Thoracic aorta (tissue), 2 donors: ENCODE measurements at places on chromosomes 13 and 19.

DNA sequence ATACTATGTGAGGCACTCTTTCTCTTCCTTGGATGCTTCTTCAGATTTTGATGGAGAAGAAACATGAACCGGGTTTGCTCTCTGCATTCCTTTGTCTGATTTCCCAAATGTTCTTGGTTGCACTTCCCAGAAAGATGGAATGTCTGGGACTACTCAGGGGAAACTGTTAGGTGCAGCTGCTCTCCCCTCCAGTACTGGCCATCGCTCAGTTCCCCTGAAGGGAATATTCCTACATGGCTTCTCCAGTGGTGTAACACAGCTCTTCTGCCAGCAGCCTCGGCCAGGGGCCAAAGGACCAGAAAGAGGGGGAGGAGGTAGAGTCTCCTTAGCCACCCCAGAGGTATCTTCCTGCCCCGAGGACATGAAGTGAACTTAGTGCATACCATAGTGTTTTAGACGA is 33.5 kb upstream of the SPRY2 start:
- no peak overlapping the region for H3K27ac ChIP-seq
- no peaks in the 10 kb centered on the region for H3K4me1 ChIP-seq
- H3K4me3 ChIP-seq, result no peak overlapping the region
- no peak for DNase-seq
- H3K36me3 ChIP-seq, result no peaks in the 10 kb centered on the region
- H3K27me3 ChIP-seq, result no peaks in the 10 kb centered on the region

GRCh38 chr13:73433890-73434289 is 375.1 kb downstream of the KLF5 start:
- H3K27me3 ChIP-seq, result no peaks in the 10 kb centered on the region
- DNase-seq, result no peak
- H3K4me1 ChIP-seq, result no peaks in the 10 kb centered on the region
- H3K36me3 ChIP-seq, result no peaks in the 10 kb centered on the region
- H3K4me3 ChIP-seq, result no peak overlapping the region
- no peak overlapping the region for H3K27ac ChIP-seq

GRCh38 chr13:93963266-93964145 is 516.0 kb downstream of the DCT start:
- no peak overlapping the region for H3K4me3 ChIP-seq
- H3K36me3 ChIP-seq, result no peaks in the 10 kb centered on the region
- H3K27me3 ChIP-seq, result no peaks in the 10 kb centered on the region
- H3K4me1 ChIP-seq, result no peaks in the 10 kb centered on the region
- no peak for DNase-seq
- H3K27ac ChIP-seq, result no peak overlapping the region

DNA sequence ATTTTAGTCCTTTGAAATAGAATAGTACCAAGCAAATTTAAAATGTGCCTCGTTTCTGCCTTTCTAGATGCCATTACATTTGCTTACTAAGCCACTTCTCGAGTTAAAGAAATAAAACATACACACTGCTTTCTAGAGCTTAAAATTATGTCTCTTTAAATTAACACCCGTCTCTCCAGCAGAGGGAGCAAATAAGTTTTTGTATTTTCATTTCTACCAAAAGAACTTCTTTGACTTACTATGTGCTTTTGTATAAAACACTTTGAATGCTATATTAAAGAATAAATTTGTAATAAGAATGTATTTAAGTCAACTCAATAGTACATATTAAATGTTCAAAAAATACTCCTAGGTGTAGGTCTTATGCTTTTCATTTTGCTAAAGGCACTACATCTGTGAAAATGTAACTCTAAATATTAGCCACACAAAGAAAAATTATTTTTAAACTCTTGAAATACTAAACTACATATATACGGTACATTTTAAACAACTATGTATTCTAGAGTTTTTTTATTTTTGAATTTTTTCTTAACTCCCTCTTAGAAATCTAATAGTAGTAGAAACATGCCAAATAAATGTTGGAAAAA is 269.3 kb upstream of the MIR17HG start:
- no peak for DNase-seq
- no peak overlapping the region for H3K4me3 ChIP-seq
- H3K27me3 ChIP-seq, result no peaks in the 10 kb centered on the region
- H3K36me3 ChIP-seq, result no peaks in the 10 kb centered on the region

- no peak overlapping the region for H3K4me3 ChIP-seq
- H3K27me3 ChIP-seq, result no peaks in the 10 kb centered on the region
- DNase-seq, result no peak
- peak overlapping the region; percentile 77 for H3K27ac ChIP-seq
- H3K4me1 ChIP-seq, result peaks cover 14% of the 10 kb centered on the region
These were observed 21.2 kb upstream of the GTF3A start for GRCh38 chr13:27403203-27403678.

GRCh38 chr19:15303105-15303780 is 29.1 kb downstream of the BRD4 start:
- H3K27me3 ChIP-seq, result no peaks in the 10 kb centered on the region
- H3K36me3 ChIP-seq, result no peaks in the 10 kb centered on the region
- H3K27ac ChIP-seq, result no peak overlapping the region
- no peak for DNase-seq
- H3K4me1 ChIP-seq, result peaks cover 94% of the 10 kb centered on the region

GRCh38 chr19:5036698-5037563 is 68.0 kb downstream of the KDM4B start:
- peaks cover 39% of the 10 kb centered on the region for H3K36me3 ChIP-seq
- no peak for DNase-seq
- H3K4me3 ChIP-seq, result no peak overlapping the region
- H3K27ac ChIP-seq, result no peak overlapping the region

DNA sequence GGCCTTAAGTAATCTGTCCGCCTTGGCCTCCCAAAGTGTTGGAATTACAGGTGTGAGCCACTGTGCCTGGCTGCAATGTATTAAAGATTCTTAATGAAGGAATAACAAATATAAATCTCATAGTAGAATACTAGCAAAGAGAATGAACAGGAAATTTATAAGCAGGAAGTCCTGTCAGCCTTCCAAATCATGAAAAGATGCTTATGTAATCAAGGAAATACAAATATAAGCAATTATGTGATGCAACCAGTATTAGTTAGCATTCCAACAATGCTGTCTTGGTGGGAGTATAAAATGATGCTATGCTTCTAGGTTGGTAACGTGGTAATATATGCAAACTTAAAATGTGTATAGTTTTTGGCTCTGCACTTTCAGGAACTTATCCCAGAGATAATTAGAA is 133.8 kb downstream of the PDS5B start:
- no peaks in the 10 kb centered on the region for H3K27me3 ChIP-seq
- no peak for DNase-seq
